ENCODE measurements at places on chromosomes 1 and 21.

DNA sequence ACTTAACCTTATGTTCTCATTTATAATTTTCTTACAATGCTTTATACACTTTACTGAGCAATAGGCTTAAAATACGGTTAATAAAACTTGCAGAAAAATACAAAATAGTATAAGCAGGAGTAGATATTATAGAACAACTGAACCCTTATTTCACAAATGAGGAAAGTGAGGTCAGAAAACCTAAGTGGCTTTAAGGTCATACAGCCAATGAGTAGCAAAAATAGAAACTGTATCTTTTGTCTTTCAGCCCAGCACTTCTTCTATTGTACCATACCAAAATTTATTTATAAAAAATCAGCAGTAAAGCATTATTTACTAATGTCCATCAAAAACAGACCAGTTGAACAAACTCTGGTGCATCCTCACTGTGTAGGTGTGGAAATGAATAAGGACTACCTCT lies 11.6 kb downstream of the FBXO42 start:
- DNase-seq = no peak

- no peak for DNase-seq
These were observed 15.7 kb upstream of the UMODL1 start for GRCh38 chr21:42055425-42055824.

- DNase-seq = no peak
These were observed 124.6 kb downstream of the PEX14 start for GRCh38 chr1:10599194-10599861.

GRCh38 chr1:214005708-214006107 lies 17.9 kb downstream of the PROX1 start:
- no peak for DNase-seq

DNA sequence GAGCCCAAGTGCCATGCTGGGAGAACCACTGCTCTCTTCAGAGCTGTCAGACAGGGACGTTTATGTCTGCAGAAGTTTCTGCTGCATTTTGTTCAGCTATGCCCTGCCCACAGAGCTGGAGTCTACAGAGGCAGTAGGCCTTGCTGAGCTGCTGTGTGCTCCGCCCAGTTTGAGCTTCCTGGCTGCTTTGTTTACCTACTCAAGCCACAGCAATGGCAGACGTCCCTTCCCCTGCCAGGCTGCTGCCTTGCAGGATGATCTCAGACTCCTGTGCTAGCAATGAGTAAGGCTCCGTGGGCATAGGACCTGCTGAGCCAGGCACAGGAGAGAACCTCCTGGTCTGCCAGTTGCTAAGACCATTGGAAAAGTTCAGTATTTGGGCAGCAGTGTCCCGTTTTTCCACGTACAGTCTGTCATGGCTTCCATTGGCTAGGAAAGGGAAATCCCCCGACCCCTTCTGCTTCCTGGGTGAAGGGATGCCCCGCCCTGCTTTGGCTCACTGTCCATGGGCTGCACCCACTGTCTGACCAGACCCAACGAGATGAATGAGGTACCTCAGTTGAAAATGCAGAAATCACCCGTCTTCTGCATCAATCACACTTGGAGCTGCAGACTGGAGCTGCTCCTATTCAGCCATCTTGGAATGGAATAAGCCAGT lies 31.9 kb downstream of the CYP4B1 start:
- DNase-seq = no peak

DNA sequence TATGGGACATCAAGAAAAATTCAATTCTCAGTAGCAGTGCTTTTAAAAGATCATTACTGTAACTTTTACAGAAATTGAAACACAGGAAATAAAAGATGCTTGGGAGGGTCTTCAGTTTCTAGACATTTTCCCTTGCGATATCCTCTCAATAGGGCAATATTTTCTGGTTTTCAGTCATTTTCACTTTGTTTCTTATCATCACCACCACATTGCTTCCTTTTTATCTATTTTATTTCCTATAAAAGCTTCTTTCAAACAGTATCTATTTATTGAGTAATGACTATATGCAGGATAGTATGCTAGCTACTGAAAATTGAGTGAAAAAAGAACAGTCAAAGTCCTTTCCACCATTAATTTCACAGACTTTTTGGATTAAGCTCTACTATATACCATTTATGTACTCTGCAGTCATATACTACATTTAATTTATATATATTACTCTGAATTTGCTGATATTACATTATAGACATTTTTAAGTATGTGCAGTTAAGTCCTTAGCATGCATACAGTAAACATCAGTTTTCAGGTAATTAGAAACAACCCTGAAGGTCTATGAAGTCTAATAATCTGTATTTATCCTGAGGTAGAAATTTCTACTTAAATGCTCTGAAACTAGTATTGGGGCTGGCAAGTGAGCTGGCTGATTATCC lies 18.7 kb downstream of the TRMT1L start:
- DNase-seq = no peak

DNA sequence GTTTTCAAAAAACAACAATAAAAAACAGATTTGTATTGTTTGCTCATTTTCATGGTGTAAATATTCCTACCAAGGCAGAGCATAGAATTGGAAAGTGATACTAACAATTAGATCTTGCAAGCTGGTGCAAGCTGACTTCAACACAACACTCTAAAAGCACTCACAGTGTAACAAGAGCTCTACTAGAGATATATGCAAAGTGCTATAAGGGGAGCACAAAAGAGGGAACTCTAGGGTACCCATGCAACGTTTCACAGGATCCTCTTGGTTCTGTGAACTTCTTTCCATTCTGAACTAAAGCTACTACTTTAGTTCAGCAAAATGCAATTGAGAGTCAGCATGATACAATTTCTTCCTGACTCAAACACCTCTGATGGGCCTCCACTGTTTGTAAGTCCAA lies 78.3 kb downstream of the ATP1B1 start:
- no peak for DNase-seq

GRCh38 chr1:9594471-9595155 lies 5.9 kb downstream of the TMEM201 start:
- no peak for DNase-seq

DNA sequence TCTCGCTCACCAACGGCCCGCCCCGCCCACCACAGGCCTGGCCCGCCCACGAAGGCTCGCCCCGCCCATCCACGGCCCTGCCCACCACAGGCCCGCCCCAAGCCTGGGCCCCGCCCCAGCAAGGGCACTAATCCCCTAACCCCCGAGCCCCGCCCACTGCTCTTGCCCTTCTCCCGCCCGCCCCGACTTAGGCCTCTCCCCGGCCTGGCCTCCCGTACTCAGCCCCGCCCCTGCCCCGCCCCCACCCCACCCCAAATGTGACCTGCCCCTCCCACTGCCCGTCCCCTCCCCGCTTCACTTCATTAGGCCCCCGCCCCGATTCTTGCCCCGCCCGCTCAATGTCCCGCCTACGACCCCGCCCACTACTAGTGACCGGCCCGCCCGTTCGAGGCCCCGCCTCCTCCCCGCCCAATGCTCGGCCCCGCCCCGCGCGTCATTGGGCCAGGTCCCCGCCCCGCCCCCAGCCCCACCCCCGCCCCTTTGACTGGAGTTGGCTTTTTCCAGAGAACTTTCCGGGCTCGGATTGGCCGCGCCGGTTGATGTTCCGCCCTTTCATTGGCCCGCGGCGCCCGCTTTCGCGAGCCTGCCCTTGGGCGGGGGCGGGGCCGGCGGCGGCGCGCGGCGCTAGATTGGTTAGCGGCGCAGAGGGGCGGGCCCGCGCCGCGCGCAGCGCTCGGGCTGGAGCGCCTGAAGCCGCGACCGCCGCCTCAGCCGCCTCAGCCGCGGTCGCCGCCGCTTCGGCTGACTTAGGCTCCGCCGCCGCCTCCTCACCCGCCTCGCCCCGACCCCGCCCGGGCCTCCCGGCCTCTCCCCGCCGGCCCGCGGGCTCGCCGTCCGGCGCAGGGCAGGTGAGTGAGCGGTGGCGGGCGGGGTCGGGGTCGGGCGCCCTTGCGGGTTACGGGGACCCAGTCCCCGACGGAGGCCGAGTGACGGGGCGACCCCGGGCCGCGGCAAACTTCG lies at the start of gene PCBP3:
TSS of gene PCBP3 (plus strand) at position 705 of the 960 bp plus-strand sequence. CDS start 206,361 bp downstream, outside the sequence.
- DNase-seq = peak; percentile 94

DNA sequence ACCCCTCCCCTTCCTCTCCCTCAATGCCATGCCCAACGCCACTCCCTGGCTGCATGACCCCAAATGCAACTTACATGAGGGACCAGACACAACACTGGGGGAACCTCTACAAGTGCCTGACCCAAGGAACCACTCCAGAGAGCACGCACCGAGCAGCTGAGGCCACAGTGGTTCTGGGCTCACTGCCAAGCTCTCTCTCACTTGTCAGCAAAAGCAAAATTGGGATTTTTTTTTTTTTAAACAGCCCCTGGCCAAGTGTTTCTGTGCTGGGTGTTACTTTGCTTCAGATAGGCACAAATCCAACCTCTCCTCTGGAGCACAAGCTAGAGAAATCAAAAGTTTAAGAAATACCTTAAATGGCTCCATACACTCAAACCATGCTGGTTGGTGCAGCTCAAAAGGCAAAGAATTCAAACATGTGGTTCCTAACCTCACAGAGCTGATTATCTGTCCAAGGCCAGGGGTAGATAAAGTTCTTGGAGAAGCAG lies 363.0 kb downstream of the SETD4 start:
- no peak for DNase-seq

DNA sequence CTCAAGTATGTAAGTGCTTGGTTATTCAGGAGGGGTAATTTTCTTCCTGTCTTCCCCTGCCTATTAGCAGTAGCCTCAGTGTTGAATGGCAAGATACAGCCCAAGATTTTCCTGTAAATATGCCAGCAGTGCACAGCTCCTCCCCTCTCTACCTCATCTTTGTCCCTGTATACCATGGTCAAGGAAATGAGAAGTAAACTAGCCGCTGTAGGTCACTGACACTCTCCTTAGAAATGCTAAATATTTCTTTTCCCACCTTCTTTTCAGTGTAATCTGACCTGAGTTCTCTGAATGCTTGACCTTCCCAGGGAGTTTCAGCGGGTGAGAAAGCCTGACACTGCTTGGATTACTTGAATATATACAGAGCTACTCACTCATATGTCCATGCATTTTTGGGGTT lies 84.1 kb upstream of the ZNF326 start:
- DNase-seq = no peak

DNA sequence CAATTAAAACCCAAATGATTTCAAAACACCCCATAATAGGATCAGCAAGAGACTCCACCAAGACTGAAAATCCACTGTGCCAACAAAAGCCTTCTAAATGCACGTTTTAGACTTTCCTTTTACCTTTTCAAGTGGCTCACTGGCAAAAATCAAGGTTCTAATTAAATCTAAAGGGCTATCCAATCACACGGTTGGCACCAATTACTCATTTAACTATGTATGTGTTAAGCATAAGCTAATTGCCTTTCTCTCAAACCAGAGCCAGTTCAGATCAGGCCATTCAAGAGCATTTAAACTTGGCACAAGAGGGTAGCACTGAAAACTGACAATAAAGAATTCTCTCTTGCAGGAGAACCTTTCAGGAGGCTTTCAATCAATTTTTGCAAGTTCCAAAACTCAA lies 139.5 kb downstream of the RGS7 start:
- no peak for DNase-seq

GRCh38 chr1:151251656-151252470 lies 2.7 kb upstream of the PSMD4 start:
- peak; percentile 70 for DNase-seq

DNA sequence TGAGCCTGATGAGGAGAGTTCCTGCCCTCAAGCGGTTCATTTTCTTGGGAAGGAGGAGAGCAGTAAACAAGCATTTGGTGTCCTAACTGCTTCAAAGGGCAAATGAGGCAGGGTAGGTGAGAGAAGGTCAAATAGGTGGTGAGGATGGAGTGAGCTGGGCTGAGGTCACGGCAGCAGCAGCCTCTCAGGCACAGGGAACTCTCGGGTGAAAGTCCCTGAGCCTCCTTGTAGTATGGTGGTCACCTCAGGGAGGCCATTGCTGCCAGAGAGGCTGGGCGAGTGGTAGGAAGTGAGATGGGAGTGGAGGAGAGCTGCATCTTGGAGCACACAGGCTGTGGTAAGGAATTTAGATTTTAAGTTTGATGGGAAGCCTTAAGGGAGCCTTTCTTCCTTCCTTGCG lies 4.0 kb downstream of the ADARB1 start:
- DNase-seq = no peak

DNA sequence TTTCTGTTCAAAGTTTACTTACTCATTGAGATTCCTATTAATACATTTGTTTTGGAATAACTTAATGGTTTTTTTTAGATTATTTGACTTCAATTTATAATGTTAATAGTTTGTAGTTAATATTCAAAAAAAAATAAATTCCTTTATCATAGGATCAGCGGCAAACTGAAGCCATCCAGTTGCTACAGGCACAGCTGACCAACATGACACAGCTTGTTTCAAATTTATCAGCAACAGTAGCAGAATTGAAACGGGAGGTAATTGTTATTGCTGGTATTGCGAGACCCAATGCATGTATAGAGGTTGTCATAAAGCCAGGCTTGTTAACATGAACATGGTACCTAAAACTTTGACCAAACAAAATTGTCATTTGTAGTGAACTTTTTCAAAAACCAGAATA lies 59.0 kb upstream of the FASLG start:
- no peak for DNase-seq

GRCh38 chr1:153629971-153630370 lies 1.7 kb downstream of the S100A1 start:
- DNase-seq = no peak

GRCh38 chr1:247324204-247324787 lies 7.4 kb downstream of the ZNF496 start:
- no peak for DNase-seq

- no peak for DNase-seq
These were observed 47.7 kb downstream of the COQ8A start for GRCh38 chr1:226987623-226988333.

- no peak for DNase-seq
These were observed 185.2 kb upstream of the TMEM51 start for GRCh38 chr1:14968251-14968851.

GRCh38 chr1:103365860-103366569 lies 159.5 kb upstream of the RNPC3 start:
- no peak for DNase-seq

GRCh38 chr1:111129376-111129775 lies 10.5 kb downstream of the DRAM2 start:
- DNase-seq = no peak

- DNase-seq = no peak
These were observed 356.3 kb upstream of the C1orf174 start for GRCh38 chr1:4256351-4256750.

- DNase-seq = no peak
These were observed 101.4 kb upstream of the TSPAN2 start for GRCh38 chr1:115190540-115191170.

GRCh38 chr1:15075817-15076216 lies 77.7 kb upstream of the TMEM51 start:
- DNase-seq = no peak

DNA sequence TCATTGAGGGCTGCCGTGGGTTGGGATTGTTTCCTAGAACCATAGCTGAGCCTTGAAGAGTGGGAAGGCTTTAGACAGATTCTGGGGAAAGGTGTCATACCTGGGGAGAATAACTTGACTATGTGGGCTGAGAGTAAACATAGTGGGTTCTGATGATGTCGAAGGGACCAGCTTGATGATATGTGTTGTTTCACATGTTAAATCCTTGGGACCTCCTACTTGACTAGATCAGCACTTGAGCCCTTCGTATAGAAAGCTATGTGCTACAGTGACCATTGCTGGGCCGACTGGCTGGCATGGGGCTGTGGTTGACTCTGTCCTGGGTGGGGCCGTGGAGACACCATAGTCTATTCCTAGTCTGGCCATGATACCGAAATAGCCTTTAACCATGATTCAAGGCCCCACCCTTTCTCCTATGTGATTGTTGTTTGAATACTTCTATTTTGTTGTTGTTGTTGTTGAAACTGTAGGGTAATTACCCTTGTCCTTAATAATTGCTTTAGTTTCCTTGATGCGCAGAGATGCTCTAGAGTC lies 423.5 kb downstream of the CAMTA1 start:
- DNase-seq = no peak

Data from CD4-positive, alpha-beta T cell treated with Interleukin-15 for 1 hour (primary cell).